ENCODE measurements at places on chromosomes 3 and 15.

- H3K4me3 ChIP-seq, result no peak overlapping the region
- no peaks in the 10 kb centered on the region for H3K36me3 ChIP-seq
- no peak for DNase-seq
Observed at GRCh38 chr3:142782616-142783015, 58.8 kb downstream of the TRPC1 start.

- H3K27ac ChIP-seq, result peak overlapping the region; percentile 6
- peak; percentile 61 for DNase-seq
- H3K4me3 ChIP-seq, result no peak overlapping the region
Observed at GRCh38 chr3:17972476-17972875, 230.0 kb upstream of the TBC1D5 start.

GRCh38 chr15:20665653-20666052, 124.1 kb upstream of the GOLGA6L6 start:
- no peaks in the 10 kb centered on the region for H3K36me3 ChIP-seq
- H3K27me3 ChIP-seq, result peaks cover 9% of the 10 kb centered on the region
- no peaks in the 10 kb centered on the region for H3K4me1 ChIP-seq
- H3K4me3 ChIP-seq, result no peak overlapping the region
- no peak for DNase-seq
- H3K27ac ChIP-seq, result no peak overlapping the region

DNA sequence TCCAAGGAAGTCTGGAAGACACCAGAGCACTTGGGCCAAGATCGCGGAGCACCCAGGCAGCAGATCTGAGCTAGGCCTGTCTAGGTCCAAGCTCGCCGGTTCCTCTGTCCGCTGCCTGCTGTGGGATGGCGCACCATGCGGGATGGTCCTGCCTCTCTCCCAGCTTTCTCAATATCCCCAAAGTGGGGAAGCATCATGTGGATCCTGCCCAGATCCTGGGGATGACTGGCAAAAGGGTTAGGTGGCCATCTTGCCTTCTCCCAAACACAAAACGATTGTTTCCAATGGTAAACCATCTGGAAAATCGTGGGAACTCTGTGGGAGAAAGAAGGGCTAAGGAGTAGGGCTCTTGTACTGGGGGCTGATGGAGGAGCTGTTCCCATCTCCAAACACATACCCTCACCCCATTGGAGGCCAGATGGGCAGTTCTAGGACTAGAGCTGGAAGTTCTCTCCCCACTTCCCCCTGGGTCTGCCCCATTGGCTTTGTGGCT, 8.9 kb downstream of the PRKCD start:
- no peak overlapping the region for H3K27ac ChIP-seq
- no peaks in the 10 kb centered on the region for H3K36me3 ChIP-seq
- H3K4me3 ChIP-seq, result no peak overlapping the region

DNA sequence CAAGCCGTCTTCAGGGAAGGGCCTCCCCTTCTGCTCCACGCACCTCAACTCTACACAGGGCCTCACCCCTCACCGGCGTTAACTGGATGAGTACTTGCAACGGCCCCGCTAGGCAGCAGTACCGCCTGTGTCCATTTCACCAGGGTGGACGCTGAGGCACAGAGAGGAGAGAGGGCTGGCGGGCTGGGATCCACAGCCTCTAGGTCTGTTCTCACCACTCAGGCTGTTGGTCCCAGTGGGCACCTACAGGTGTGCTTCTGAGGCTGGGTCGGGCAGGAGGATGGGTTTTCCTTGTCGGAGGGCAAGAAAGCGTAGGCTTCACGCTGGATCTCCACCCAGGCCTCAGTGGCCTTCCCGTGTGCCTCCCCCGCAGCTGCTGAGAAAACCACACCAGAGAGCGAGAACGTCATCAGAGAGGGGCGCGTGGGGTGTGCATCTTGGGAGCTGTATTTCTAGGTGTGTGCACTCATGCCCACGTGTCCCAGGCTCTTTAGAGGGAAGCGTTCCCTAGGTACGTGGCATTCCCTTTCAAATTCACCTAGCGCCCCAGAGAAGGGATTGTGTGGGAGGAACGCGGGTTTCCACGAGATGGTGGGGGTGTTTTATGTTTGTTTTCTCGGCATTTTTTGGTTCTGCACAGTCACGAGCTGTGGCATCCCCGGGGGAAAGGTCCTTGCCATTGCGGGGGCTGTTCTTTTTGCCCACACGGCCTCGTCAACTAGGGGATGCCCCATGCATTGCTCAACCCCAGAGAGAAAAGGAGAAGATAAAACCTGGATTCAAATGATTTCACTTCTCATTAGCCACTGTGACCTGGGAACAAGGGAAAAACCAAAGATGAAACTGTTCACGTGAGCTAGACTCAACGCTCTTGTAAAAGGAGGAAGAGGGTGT, 67.7 kb downstream of the MGLL start:
- no peaks in the 10 kb centered on the region for H3K27me3 ChIP-seq
- H3K4me1 ChIP-seq, result no peaks in the 10 kb centered on the region
- no peak overlapping the region for H3K4me3 ChIP-seq
- peak; percentile 78 for DNase-seq
- no peak overlapping the region for H3K27ac ChIP-seq
- peaks cover 15% of the 10 kb centered on the region for H3K36me3 ChIP-seq

DNA sequence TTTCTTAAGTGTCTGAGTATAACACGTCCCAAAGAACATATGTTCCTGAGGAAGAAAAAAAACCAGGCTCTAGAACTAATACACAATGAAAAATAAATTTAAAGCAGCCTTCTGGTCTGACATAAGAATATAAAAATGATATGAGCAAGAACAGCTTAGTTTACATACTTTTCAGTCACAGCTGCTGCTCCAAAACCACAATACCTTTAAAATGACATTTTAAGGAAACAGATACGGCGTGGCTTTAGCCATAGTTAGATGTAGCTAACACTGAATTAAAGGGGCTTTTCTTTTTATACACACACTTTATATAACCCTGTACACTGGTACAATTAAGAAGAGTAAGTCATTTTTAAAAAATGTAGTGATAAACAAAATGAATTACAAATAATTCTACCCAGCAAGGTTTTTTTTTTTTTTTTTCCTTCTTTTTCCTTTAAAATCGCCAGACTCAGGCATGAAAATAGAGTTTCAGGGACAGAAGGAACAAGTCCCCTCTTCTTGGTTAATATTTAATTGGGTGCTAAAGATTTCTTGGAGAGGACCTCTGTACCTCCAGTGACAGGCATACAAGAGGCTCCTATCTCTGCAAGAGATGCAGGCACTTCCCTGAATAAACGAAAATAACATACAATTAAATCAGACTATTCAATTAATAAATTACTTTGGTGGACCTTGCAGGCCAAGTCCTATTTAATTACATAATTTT, 265.6 kb downstream of the FOXP1 start:
- DNase-seq, result peak; percentile 82
- H3K36me3 ChIP-seq, result no peaks in the 10 kb centered on the region
- H3K27ac ChIP-seq, result peak overlapping the region; percentile 73
- H3K27me3 ChIP-seq, result no peaks in the 10 kb centered on the region

GRCh38 chr15:99923711-99924110, 190.5 kb upstream of the LYSMD4 start:
- H3K27ac ChIP-seq, result no peak overlapping the region
- peaks cover 4% of the 10 kb centered on the region for H3K4me1 ChIP-seq
- H3K4me3 ChIP-seq, result no peak overlapping the region
- H3K27me3 ChIP-seq, result peaks cover 12% of the 10 kb centered on the region

- no peak overlapping the region for H3K4me3 ChIP-seq
- H3K36me3 ChIP-seq, result no peaks in the 10 kb centered on the region
- no peaks in the 10 kb centered on the region for H3K27me3 ChIP-seq
- H3K4me1 ChIP-seq, result no peaks in the 10 kb centered on the region
- no peak overlapping the region for H3K27ac ChIP-seq
- no peak for DNase-seq
Observed at GRCh38 chr3:93910097-93910496, 63.6 kb downstream of the PROS1 start.

GRCh38 chr15:87739866-87740265, 516.7 kb downstream of the NTRK3 start:
- H3K4me1 ChIP-seq, result peaks cover 4% of the 10 kb centered on the region
- DNase-seq, result no peak
- no peaks in the 10 kb centered on the region for H3K36me3 ChIP-seq
- no peak overlapping the region for H3K4me3 ChIP-seq
- H3K27me3 ChIP-seq, result no peaks in the 10 kb centered on the region
- no peak overlapping the region for H3K27ac ChIP-seq

GRCh38 chr15:38069511-38070011, 135.1 kb downstream of the TMCO5A start:
- no peaks in the 10 kb centered on the region for H3K36me3 ChIP-seq
- H3K27me3 ChIP-seq, result no peaks in the 10 kb centered on the region
- H3K27ac ChIP-seq, result peak overlapping the region; percentile 17

- H3K4me3 ChIP-seq, result no peak overlapping the region
- no peaks in the 10 kb centered on the region for H3K27me3 ChIP-seq
- H3K4me1 ChIP-seq, result peaks cover 7% of the 10 kb centered on the region
- DNase-seq, result no peak
- no peaks in the 10 kb centered on the region for H3K36me3 ChIP-seq
- H3K27ac ChIP-seq, result no peak overlapping the region
Observed at GRCh38 chr3:108394016-108394415, 97.7 kb downstream of the HHLA2 start.

DNA sequence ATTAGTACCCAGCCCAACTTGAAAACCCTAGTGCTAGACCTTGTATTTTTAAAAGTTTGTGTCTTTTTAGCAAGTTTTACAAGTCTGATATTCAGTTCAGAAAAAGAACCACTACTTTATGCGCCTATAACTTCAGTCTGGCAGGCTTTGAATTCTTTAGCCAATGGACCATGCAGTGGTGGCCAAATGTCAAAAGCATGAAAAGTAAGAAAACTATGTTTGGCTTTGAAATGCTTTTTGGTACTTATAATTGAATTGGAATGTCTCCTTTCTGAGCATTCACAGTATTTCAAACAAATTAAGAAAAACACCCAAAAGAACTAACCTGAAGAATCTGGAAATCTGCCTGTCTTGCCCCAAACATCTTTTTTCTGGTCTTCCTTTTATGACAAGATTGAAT, 12.8 kb downstream of the WDR48 start:
- no peaks in the 10 kb centered on the region for H3K4me1 ChIP-seq
- peaks cover 10% of the 10 kb centered on the region for H3K36me3 ChIP-seq
- no peak overlapping the region for H3K27ac ChIP-seq
- DNase-seq, result no peak
- H3K27me3 ChIP-seq, result no peaks in the 10 kb centered on the region

GRCh38 chr3:64331605-64332004, 106.3 kb upstream of the PRICKLE2 start:
- no peaks in the 10 kb centered on the region for H3K4me1 ChIP-seq
- H3K27ac ChIP-seq, result no peak overlapping the region
- no peaks in the 10 kb centered on the region for H3K36me3 ChIP-seq
- DNase-seq, result no peak

GRCh38 chr3:123112232-123112631, 45.4 kb downstream of the PDIA5 start:
- no peak overlapping the region for H3K27ac ChIP-seq
- no peak for DNase-seq
- H3K36me3 ChIP-seq, result peaks cover 29% of the 10 kb centered on the region
- H3K27me3 ChIP-seq, result no peaks in the 10 kb centered on the region
- H3K4me1 ChIP-seq, result peaks cover 17% of the 10 kb centered on the region

GRCh38 chr3:16487511-16488175, 25.9 kb downstream of the RFTN1 start:
- H3K4me1 ChIP-seq, result peaks cover 13% of the 10 kb centered on the region
- DNase-seq, result no peak
- no peaks in the 10 kb centered on the region for H3K27me3 ChIP-seq

- DNase-seq, result no peak
- H3K36me3 ChIP-seq, result no peaks in the 10 kb centered on the region
- no peak overlapping the region for H3K4me3 ChIP-seq
- H3K27ac ChIP-seq, result no peak overlapping the region
Observed at GRCh38 chr3:133113526-133113925, 75.3 kb downstream of the TMEM108 start.

DNA sequence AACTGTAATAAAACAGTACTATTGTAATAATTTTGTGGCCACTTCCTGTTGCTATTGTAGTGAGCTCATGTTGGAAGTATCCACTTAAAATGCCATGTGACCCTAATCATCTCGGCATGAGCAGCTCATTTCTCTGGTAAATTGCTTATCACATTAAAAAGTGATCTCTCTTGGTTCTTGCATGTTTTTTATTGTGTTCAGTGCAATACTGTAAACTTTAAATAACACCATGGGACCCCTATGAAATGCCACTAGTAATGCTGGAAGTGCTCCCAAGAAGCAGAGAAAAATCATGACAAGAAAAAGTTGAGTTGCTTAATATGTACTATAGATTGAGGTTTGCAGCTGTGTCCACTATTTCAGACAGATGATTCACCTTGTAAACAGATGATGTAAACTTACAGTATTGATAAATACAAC, 45.6 kb downstream of the NMD3 start:
- H3K36me3 ChIP-seq, result no peaks in the 10 kb centered on the region
- H3K27me3 ChIP-seq, result no peaks in the 10 kb centered on the region
- H3K4me3 ChIP-seq, result no peak overlapping the region
- H3K27ac ChIP-seq, result no peak overlapping the region
- no peak for DNase-seq
- H3K4me1 ChIP-seq, result no peaks in the 10 kb centered on the region

GRCh38 chr3:133938770-133939462, 43.2 kb upstream of the RAB6B start:
- H3K27ac ChIP-seq, result no peak overlapping the region
- H3K36me3 ChIP-seq, result no peaks in the 10 kb centered on the region
- H3K27me3 ChIP-seq, result no peaks in the 10 kb centered on the region
- DNase-seq, result no peak
- H3K4me3 ChIP-seq, result no peak overlapping the region

GRCh38 chr3:47515864-47516319, 2.4 kb upstream of the ELP6 start:
- no peak for DNase-seq
- H3K27ac ChIP-seq, result peak overlapping the region; percentile 34
- H3K4me3 ChIP-seq, result no peak overlapping the region
- peaks cover 3% of the 10 kb centered on the region for H3K4me1 ChIP-seq

GRCh38 chr15:101559952-101560351, 70.4 kb upstream of the PCSK6 start:
- no peaks in the 10 kb centered on the region for H3K36me3 ChIP-seq
- H3K4me1 ChIP-seq, result peaks cover 7% of the 10 kb centered on the region
- no peak overlapping the region for H3K4me3 ChIP-seq
- DNase-seq, result peak; percentile 62
- H3K27me3 ChIP-seq, result peaks cover 6% of the 10 kb centered on the region

DNA sequence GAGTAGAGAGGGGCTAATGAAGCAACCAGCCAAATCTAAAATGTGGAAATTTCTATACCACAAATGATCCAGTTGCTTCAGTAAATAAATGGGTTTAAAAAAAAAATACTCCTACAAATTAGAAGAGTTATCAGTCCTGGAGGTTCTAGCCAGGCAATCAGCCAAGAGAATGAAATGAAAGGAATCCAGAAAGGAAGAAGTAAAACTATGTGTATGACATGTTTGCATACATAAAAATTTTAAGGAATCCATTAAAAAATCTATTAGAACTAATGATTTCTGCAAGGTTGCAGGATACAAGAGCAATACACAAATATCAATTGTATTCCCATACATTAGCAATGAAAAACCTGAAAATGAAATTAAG, 9.6 kb downstream of the MESP2 start:
- no peak overlapping the region for H3K27ac ChIP-seq
- H3K4me1 ChIP-seq, result peaks cover 20% of the 10 kb centered on the region
- no peak for DNase-seq
- peaks cover 41% of the 10 kb centered on the region for H3K36me3 ChIP-seq

GRCh38 chr15:42533246-42533645, 15.3 kb downstream of the LRRC57 start:
- no peaks in the 10 kb centered on the region for H3K4me1 ChIP-seq
- no peak overlapping the region for H3K27ac ChIP-seq
- H3K36me3 ChIP-seq, result peaks cover 61% of the 10 kb centered on the region
- H3K27me3 ChIP-seq, result no peaks in the 10 kb centered on the region

Measured in common myeloid progenitor, CD34-positive (primary cell).